ENCODE measurements at places on chromosomes 4 and X.

GRCh38 chr4:35459045-35459444 lies 785.3 kb downstream of the ARAP2 start:
- DNase-seq: no peak

DNA sequence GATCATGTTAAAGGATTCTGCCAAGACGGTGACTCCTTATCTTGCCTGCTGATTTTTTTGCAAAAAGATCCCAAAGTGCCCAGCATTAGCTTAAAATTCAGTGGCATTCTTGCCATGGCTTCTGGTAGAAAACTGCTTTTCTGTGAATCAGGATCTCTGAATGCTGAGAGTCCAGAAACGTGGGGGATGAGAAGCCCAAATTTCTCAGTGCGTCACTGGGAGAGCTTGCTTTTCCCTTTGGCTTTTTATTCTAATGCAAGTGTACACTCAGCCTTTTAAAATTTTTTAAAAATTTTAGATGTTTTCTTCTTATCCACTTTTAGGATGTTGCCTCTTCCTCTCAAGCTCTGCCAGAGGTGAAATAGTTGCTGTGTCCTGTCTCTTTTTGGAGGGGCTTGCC lies 98.4 kb downstream of the TLL1 start:
- DNase-seq: no peak

GRCh38 chr4:8538703-8539567 lies 41.3 kb upstream of the GPR78 start:
- no peak for DNase-seq

DNA sequence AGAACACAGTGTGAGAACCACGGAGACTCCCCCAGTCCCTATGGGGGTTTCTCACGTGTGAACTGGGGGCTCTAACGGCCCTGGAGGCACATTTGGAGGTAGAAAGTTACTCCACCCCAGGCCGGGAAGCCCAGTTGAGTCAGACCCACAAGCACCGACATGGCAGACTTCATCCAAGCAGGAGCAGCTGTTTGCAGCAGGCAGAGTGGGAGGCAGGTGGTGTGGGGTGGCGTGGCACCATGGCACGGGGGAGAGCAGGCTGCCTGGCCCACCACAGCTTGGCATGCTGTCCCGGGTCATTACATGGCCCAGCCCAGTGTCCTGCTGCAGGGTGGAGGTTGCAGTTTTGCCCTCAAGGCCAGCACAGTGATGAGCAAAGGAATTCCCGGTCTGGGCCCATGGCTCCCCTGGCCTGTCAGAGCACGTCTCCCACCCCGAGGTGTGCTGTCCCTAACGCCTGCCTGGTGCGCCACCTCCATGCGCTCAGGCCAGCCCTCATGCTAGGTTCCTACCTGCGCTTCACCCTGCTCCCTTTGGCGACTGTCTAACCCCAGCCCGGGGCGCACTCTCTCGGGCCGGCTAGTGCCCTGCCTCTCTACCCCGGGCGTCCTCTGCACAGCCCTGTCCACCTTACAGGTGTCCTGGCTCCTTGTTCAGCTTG lies 90.6 kb upstream of the AFAP1 start:
- DNase-seq: no peak

- DNase-seq: no peak
Measured at GRCh38 chrX:103495786-103496185, 23.5 kb downstream of the RAB40A start.

DNA sequence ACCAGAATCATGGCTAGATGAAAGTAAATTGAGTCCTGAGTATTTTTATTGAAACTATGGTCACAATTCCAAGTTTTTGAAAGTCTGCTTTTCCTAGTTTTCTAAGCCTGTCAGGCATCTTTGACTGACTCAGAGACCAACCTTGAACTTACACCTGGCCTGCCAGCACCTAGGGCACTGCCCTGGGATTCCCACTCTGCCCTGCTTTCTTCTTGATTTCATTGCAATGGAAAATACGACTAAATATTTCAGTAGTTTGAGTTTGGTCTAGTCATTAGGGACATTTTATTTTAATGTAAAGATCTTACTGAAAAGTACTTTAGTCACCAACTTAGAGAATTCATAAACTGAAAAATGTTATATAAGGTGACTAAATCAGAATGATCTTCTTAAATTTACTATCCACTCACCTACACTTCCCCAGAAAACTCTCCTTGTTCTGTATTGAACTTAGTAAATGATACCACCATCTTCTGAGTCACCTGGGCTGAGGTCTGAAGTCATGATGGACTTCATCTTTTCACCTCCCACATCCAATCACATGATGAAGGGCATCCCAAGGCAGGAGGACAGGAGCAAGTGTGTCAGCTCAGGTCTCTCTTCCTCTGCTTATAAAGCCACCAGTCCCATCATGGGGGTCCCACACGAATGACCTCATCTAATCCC lies 11.6 kb upstream of the PYURF start:
- DNase-seq: no peak
